ENCODE measurements at places on chromosomes 3 and 15. TPM values are rescaled to one million over a fixed set of nuclear protein-coding genes. Genes with fewer than 3 reads are reported as not detected.
A peak's percentile ranks its signal among the peaks of the same experiment; 100 is the strongest.

CLDN18 gene
- not detected for total RNA-seq

ACKR2 gene
- total RNA-seq = 8.7 TPM

NECTIN3 gene
- 21.8 TPM for total RNA-seq

CYP1A1 gene
- not detected for total RNA-seq

ADCY5 gene
- 34.2 TPM for total RNA-seq

CCR3 gene
- total RNA-seq = not detected

P2RY12 gene
- total RNA-seq = not detected

ZPLD1 gene
- not detected for total RNA-seq

SEMA6D gene
- total RNA-seq = 27.2 TPM

DNA sequence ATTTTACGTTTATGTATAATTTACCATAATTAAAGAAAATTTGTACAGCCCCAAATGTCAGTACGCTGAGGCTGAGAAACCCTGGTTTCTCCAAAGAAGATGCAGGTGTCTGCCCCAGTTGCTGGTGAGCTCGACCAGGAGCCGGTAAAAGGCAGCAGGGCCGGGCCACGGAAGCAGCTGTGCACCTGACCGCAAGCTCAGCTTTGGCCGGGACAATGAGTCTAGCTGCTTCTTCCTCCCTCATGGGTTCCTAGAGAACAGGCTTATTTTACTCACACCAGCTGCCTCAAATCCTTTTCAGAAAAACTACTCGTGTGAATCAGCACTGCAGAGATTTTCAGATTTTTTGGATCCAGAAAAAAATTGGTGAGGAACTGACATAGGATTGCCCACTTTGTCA is 18.0 kb upstream of the ZXDC start:
- no peak for DNase-seq

- no peak for DNase-seq
These were observed 904.1 kb downstream of the OTOL1 start for GRCh38 chr3:162400697-162401096.

DNA sequence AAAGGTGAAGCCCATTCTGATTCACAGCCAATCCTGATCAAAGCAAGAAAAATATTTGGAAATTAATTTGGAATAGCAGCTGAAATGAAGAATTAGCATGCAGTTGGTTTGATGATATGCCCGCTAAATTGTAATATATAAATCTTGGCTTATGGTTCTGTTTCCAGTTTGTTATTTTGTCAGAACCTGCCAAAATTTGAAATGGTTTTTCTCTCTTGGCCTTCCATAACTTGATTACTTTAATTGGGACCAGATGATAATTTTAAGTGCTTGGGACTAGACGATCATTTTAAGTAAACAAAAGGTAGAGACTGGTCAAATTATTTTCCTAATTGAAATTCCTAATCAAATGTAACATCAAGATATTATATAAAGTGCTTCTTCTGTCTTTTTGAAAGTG is 842.4 kb downstream of the TBL1XR1 start:
- DNase-seq = no peak

- no peak for DNase-seq
These were observed 1.8 kb downstream of the LAMB2 start for GRCh38 chr3:49131040-49131439.

- DNase-seq = no peak
These were observed 143.2 kb upstream of the PLXND1 start for GRCh38 chr3:129749692-129750091.

- no peak for DNase-seq
These were observed 440.7 kb upstream of the THBS1 start for GRCh38 chr15:39140060-39140604.

DNA sequence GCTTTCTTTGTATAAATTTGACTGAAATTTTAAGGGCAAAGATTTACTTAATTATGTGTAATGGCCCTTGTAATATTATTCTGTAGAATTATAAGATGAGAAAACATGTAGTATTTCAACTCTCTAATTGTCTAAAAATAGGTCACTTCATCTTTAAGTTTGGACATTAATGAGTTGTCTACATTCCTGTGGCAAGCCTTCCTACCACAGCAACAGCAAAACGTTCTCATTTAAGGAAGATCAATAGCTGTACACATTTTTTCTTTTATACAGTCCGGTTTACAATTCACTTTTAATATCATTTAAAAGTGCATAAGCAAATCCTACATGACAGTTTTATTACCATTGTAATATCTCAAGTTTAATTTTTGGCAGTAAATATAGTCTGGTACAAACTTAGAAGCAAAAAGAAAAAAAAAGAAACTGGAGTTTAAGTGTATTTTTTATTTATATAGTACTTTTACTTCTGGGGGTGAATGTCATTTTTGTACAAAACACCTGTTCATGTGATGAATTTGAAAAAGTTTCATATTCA is 501.8 kb downstream of the ZPLD1 start:
- no peak for DNase-seq

- no peak for DNase-seq
These were observed 27.4 kb downstream of the NKIRAS1 start for GRCh38 chr3:23889386-23889785.

GRCh38 chr3:158539414-158540014 is 31.5 kb upstream of the MLF1 start:
- no peak for DNase-seq

DNA sequence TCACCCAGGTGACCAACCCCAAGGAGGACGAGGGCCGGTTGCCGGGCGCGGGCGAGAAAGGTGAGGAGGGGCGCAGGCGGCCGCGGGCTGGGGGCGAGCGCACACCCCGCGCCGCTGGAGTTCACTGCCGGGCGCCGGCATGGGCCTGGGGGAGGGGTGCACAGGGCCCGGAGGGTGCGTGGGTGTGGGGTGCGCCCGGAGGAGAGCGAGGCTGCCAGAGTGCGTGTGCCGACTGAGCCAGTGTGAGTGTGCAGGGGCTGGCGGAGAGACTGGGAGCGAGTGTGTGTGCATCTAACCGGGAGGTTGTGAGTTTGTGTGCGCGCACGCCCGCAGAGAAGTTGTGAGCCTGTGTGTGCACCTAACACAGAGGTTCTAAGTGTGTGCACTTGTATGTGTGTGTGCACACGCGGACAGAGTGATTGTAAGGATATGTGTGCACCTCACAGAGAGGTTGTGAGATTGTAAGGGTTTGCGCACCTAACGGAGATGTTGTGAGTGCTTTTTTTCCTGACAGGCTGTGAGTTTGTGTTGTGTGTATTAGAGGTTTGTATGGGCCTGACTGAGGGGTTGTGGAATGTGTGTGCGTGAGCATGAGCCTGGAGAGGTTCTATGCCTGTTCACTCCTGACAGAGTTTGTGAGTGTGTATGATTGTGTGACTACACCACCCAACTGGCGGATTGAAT is 681 bp downstream of the CTDSPL start:
- DNase-seq = peak; percentile 62

DNA sequence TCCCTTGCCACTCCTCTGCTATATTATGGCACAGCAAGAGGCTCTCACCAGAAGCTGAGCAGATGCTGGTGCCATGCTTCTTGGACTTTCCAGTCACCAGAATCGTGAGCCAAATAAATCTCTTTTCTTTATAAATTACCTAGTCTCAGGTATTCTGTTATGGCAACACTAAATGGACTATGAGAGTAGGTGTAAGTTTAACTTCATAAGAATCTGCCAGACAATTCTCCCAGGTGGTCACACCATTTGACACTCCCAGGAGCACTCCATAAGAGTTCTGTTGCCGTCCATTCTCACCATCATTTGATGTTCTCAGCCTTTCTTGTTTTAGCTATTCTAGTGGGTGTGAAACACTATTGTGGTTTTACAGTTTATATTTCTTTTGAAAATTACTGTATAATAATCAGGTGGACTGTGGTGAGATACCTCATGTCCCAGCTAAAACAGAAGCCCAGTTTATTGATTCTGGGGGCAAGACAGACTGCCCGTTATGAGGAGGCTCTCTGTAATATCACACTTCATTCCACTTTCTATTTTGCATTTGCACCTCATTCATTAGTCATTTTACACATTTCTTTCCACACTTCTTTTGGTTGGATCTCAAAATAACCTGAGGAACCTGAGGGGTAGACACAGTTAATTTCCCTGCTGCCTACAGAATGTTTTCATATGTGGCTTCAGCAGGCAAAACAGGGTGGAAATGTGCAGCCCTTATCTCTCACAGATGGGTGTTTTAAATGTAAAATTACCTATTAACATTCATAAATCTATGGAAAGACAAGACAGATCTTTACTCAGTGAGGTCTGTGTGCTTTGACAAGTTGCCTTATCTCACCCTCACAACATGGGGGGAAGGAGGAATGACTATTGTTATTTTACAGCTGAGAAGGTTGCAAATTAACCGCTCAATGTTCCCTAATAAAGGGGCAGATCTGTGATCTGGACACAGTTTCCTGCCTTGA is 42.1 kb downstream of the CDCP1 start:
- DNase-seq = no peak

- no peak for DNase-seq
These were observed 436.9 kb downstream of the FOXP1 start for GRCh38 chr3:71146673-71147072.

GRCh38 chr15:66404532-66404931 is 17.8 kb downstream of the MAP2K1 start:
- DNase-seq = no peak

- DNase-seq = no peak
These were observed 96.3 kb downstream of the TPRG1 start for GRCh38 chr3:189267981-189268613.

- no peak for DNase-seq
These were observed 182.6 kb upstream of the CD96 start for GRCh38 chr3:111359261-111360030.

GRCh38 chr3:189531271-189531670 is 99.9 kb upstream of the TP63 start:
- no peak for DNase-seq

- DNase-seq = no peak
These were observed 15.1 kb downstream of the SLC6A20 start for GRCh38 chr3:45781271-45781670.

GRCh38 chr3:38834717-38835116 is 18.7 kb upstream of the SCN10A start:
- DNase-seq = no peak

GRCh38 chr3:141979050-141979671 is 102.7 kb downstream of the ATP1B3 start:
- DNase-seq = no peak

- no peak for DNase-seq
These were observed 236.9 kb upstream of the TRIM42 start for GRCh38 chr3:140441006-140441405.

Data from uterus (tissue), 4 donors.